Myometrial cell (primary cell): ENCODE measurements at places on chromosomes 1 and 21. TPM values are rescaled to one million over a fixed set of nuclear protein-coding genes. Genes with fewer than 3 reads are reported as not detected.

Gene HTR6
- not detected in 2 replicates for total RNA-seq

Gene RGL1
- total RNA-seq = 5.8 and 6.0 TPM in 2 replicates

Gene CRABP2
- 38.1 and 39.7 TPM in 2 replicates for total RNA-seq

Gene SLAMF6
- total RNA-seq = not detected in 2 replicates

Gene YTHDF2
- total RNA-seq = 39.2 and 40.4 TPM in 2 replicates

Gene FCRL1
- not detected in 2 replicates for total RNA-seq

Gene C8A
- total RNA-seq = not detected in 2 replicates

Gene MR1
- 32.9 and 33.0 TPM in 2 replicates for total RNA-seq

Gene ZNF678
- 1.6 and 2.6 TPM in 2 replicates for total RNA-seq

Gene NBPF6
- not detected in 2 replicates for total RNA-seq

Gene KRTAP21-2
- not detected in 2 replicates for total RNA-seq

Gene TNFSF18
- 0.86 and 1.9 TPM in 2 replicates for total RNA-seq

Gene COL9A2
- total RNA-seq = 0.53 and 3.5 TPM in 2 replicates

Gene KLF17
- under 0.01 TPM in 1 of 2 replicates, not detected in the other for total RNA-seq

Gene RLF
- total RNA-seq = 4.6 and 7.4 TPM in 2 replicates

Gene PRDM16
- total RNA-seq = 1.1 TPM in 1 of 2 replicates, not detected in the other

Gene LRRC41
- total RNA-seq = 119 and 146 TPM in 2 replicates

Gene SPRR5
- total RNA-seq = not detected in 2 replicates

Gene KLHDC8A
- total RNA-seq = not detected in 2 replicates

Gene SPRR2G
- total RNA-seq = not detected in 2 replicates

Gene S100B
- total RNA-seq = not detected in 2 replicates

Gene RNF186
- not detected in 2 replicates for total RNA-seq

Gene KCNK2
- total RNA-seq = 7.8 and 11.5 TPM in 2 replicates

Gene PTGS2
- total RNA-seq = 0.29 and 0.53 TPM in 2 replicates

Gene OR2L2
- not detected in 2 replicates for total RNA-seq

Gene MMP23B
- total RNA-seq = 0.58 and 19.3 TPM in 2 replicates

Gene CNR2
- total RNA-seq = not detected in 2 replicates

Gene KISS1
- total RNA-seq = 0.18 TPM in 1 of 2 replicates, not detected in the other

Gene LEFTY1
- not detected in 2 replicates for total RNA-seq

Gene PRAMEF25
- not detected in 2 replicates for total RNA-seq

Gene TMEM51
- total RNA-seq = 9.2 and 9.7 TPM in 2 replicates

Gene OR2AK2
- not detected in 2 replicates for total RNA-seq

Gene CELA2A
- total RNA-seq = not detected in 2 replicates

Gene CYYR1
- total RNA-seq = not detected in 2 replicates
